Renal pelvis (tissue), 12 donors: ENCODE measurements at places on chromosomes 1 and 21. TPM values are rescaled to one million over a fixed set of nuclear protein-coding genes. Genes with fewer than 3 reads are reported as not detected.
A peak's percentile ranks its signal among the peaks of the same experiment; 100 is the strongest.

- DNase-seq, result no peak
Observed at GRCh38 chr1:194919146-194919545, 1689.1 kb downstream of the KCNT2 start.

- DNase-seq, result peak; percentile 0
Observed at GRCh38 chr21:16976193-16976592, 536.6 kb upstream of the CXADR start.

GRCh38 chr1:113276507-113276906 is 113.8 kb upstream of the MAGI3 start:
- DNase-seq, result no peak

DNA sequence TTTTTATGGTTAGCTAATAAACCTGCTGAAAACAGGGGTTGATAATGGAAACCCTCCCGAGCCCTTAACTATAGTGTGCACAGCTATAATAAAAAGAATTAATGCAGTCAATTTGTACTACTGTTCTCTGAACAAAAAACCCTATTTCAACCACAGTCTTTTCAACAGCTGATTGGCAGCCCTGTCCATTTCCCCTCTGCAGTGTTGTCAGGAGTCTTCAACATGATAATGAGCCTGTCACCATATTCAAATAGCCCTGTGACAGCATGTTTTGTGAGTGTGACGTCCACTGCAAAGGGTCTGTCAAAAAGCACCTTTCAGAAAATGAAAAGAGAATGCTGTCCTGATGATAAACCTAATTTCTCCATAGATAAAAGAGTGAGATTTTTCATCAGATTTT is 92.7 kb downstream of the ESRRG start:
- no peak for DNase-seq

DNA sequence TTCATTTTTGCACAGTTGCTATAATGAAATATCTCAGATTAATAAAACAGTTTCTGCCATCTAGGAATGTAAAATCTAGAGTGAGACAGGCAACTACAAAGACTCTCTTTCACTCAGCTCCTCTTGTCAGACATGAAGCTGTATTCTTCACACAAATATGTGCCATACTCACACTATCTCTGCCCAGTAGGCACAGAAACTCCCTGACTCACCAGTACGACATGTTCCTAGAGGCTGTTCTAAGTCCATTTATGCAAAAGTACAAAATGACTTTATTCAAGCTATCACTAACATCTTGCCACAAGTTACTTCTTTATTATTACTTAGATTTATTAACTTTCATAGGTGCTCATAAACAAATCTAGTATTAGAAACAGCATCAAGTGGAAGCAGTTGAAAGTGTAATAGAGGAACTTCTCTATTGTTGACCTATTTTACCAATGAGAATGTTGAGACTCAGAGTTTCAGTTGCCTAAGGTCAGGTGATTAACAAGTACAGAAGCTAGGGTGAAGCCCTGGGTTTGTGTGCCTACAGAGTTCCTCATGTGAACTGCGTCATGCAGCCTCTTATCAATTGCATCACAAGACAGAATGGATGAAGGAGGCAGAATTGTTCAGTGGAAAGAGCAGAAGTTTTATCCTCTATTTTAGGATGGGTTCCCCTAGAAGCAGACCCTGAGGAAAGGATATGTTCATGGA is 98.9 kb downstream of the RGS2 start:
- no peak for DNase-seq

DNA sequence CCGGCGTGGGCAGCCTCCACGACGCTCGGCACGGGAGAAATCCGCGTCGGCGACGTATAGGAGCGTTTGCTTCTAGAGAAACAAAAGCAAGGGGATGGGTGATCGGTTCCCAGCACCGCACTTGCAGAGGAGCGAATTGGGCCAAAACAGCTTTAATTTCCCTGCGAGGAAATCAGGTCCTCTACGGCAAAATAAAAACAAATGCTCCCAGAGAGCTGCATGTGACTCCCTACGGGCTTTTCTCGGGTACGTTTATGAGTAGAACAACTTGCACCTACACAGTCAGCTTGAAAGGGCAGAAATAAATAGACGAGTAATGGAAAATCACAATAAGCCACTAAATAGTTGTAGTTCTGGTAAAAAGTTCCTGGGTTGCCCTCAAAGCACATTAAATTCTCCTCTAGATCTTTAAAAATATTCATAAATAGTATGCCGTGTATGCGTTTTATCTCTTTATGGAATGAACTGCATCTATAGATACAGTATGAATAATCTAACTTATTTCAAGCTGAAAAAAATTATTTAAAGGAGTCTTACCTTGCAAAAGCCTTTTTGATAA is 1.2 kb downstream of the NHLH2 start:
- no peak for DNase-seq

- peak; percentile 95 for DNase-seq
Observed at GRCh38 chr1:220046052-220046930, at the start of gene EPRS1. Gene EPRS1, minus strand, starts transcription at chr1:220046505. Its CDS starts 117 bp downstream, at chr1:220046388.

- no peak for DNase-seq
Observed at GRCh38 chr1:202815120-202815519, 4.4 kb downstream of the PCAT6 start.

GRCh38 chr21:18716578-18717138 is 313.1 kb upstream of the TMPRSS15 start:
- DNase-seq, result peak; percentile 5

GRCh38 chr1:18008081-18008480 is 99.5 kb upstream of the IGSF21 start:
- no peak for DNase-seq

DNA sequence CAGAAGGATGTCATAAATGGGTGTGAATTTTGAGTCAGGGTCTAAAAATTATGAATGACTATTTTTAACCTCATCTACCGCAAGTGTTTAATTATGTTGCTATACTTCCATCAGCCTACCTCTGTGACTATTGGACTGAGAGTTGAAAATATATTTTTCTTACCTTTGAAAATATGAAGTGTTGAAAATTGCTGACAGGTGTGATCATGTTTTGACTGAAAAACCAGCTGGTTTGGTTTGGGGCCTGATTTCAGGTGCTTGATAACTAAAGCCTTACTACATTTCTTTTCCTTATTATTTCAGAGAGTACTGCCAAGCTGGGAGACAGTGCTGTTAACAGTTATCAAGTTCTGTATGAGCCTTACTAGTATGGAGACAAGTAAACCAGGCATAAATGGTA is 107.2 kb upstream of the DUSP10 start:
- no peak for DNase-seq

DNA sequence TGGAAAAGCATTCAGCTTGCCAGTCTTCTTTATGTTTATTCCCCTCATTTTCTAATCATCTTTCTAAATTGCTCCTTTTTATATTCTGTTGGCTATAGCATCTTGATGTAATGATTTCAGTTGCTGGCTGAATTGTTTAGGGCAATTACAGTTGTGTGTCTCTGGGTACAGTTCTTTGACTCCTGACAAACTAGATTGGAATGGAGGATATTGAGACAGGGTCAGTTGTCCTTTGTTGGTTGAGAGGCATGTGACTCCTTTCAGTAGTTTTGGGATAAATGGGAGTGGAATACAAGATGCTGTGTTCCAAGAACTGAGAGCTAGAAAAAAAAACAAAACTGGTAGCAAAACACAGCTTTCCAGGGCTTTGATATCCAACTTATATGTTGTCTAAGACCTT is 1.5 kb downstream of the CENPF start:
- DNase-seq, result no peak

DNA sequence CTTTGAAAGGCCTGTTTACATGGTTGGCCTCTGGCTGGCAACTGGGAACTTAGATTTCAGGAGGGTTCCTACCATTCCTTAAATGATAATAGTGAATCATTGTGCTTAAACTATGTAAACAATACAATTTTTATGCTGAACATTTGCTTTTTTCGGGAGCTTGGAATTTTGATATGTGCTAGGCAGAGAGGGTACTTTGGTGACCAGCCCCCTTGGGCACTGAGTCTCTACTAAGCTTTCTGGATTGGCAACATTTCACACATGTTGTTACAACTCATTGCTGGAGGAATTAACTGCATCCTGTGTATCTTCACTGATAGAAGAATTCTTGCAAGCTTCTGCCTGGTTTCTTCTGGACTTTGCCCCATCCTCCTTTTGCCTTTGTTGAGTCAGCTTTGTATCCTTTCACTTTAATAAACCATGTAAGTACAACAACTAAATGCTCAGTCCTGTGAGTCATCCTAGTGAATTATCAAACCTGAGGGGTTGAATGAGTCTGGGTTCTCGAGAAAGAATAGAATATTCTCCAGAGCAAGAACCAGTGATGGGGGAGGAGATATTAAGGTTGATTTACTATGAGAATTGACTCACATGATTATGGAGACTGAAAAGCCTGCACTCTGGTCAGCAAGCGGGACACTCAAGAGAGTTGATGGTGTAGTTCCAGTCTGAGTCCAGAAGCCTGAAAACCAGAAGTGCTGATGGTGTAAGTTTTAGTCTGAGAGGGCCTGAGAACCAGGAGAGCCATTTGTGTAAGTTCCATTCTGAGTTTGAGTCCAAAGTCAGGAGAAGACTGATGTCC is 3.1 kb upstream of the SLC16A4 start:
- no peak for DNase-seq

GRCh38 chr1:22821027-22821426 is 110.4 kb downstream of the EPHB2 start:
- no peak for DNase-seq

- peak; percentile 16 for DNase-seq
Observed at GRCh38 chr21:38120984-38121855, 135.6 kb upstream of the KCNJ15 start.

- no peak for DNase-seq
Observed at GRCh38 chr1:7373876-7374562, 397.1 kb upstream of the VAMP3 start.

- DNase-seq, result no peak
Observed at GRCh38 chr1:44294588-44295007, 60.5 kb downstream of the ERI3 start.

DNA sequence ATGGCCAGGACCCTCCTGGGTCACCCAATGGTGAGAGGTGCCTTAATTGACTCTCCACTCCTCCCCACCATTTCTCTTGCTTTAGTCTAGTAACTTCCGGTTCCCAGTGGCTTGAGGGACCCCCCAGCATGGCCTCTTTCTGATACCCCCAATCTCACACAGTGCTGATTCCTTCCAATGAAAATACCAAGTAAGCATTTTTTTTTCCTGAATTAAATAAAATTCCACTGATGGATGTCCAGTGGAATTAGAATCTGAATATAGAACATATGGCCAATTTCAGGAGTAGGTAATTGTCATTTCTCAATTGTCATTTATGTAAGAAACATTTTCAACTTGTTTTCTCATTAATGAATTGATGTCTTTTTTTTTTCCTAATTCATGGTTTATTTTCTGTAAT is 9.5 kb downstream of the NOS1AP start:
- DNase-seq, result no peak

- no peak for DNase-seq
Observed at GRCh38 chr1:171420810-171421209, 64.5 kb upstream of the PRRC2C start.

DNA sequence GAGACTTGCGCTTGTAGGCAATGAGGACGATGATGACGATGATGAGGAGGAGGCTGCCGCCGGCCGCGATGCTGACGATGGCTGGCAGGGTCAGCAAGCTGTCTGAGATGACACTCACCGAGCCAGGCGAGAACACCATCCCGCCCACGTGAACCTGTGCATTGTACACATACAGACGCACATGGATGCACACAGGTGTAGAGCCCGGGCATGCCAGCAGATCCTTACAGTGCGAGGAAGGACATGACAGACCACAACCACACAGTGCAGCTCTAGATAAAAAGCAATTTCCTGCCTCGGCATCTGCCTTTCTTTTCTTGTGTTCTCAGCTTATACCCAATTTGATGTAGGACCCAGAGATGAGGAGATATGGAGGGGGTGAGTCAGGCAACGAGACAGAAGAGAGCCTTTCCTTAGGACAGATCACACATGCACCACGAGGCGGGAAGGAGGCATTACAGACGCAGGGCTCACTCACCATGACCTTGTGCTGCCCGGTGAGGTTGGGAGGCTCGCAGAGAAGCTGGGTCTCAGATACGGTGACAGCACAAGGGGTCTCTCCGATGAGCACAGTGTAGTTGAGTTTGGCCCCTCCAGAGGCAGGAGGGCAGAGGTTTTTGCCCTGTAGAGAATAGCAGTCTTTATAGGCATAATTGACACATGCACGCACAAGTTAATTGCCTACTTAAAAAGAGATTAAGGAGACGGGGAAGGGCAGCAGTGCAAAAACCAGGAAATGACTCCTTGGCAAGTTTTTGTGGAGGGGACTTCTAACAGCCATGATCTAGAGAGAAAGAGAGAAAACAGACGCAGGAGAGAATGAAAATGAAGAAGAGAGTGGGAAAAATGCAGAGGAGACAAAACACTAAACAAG is 133.9 kb upstream of the CD34 start:
- DNase-seq, result no peak

DNA sequence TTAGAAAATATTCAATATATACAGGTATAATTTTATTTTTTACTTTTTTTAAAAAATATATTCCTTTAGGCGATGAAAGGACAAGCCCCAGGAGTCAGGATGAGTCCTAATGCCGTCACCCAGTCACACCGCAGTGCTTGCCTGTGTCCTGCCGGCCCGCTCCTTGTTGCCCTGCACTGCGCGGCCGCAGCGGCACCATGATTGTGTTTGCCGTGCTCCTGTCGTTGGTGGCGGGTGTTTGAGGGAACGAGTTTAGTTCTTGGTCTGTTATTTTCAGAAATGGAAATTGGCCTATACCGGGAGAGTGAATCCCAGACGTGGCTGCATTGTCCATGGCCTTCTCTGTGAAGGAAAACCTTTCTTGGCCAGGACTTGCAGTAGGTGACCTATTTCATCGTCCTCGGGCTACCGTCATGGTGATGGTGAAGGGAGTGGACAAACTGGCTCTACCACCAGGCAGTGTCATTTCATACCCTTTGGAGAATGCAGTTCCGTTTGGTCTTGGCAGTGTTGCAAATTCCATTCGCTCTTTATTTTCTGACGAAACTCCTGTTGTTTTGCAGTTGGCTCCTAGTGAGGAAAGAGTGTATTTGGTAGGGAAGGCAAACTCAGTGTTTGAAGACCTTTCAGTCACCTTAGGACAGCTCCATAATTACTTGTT is 45.9 kb upstream of the CRB1 start:
- DNase-seq, result no peak

SEC16B gene
- 6.6 TPM for polyA plus RNA-seq

WNT3A gene
- 0.22 TPM for polyA plus RNA-seq

TCP10L gene
- 2.4 TPM for polyA plus RNA-seq

RGS16 gene
- 1.0 TPM for polyA plus RNA-seq

TPTE gene
- polyA plus RNA-seq, result not detected

RGSL1 gene
- 0.03 TPM for polyA plus RNA-seq

INAVA gene
- 46.5 TPM for polyA plus RNA-seq

NKAIN1 gene
- 4.6 TPM for polyA plus RNA-seq

C1orf226 gene
- polyA plus RNA-seq, result 18.0 TPM

ACTA1 gene
- polyA plus RNA-seq, result 10.4 TPM

OR2M4 gene
- 0.03 TPM for polyA plus RNA-seq

LAMC2 gene
- 5.5 TPM for polyA plus RNA-seq

PPM1J gene
- 1.3 TPM for polyA plus RNA-seq

DDR2 gene
- 21.6 TPM for polyA plus RNA-seq
